ENCODE measurements at places on chromosomes 3 and 15.

- no peak for DNase-seq
Observed at GRCh38 chr3:6449099-6449498, 411.8 kb upstream of the GRM7 start.

DNA sequence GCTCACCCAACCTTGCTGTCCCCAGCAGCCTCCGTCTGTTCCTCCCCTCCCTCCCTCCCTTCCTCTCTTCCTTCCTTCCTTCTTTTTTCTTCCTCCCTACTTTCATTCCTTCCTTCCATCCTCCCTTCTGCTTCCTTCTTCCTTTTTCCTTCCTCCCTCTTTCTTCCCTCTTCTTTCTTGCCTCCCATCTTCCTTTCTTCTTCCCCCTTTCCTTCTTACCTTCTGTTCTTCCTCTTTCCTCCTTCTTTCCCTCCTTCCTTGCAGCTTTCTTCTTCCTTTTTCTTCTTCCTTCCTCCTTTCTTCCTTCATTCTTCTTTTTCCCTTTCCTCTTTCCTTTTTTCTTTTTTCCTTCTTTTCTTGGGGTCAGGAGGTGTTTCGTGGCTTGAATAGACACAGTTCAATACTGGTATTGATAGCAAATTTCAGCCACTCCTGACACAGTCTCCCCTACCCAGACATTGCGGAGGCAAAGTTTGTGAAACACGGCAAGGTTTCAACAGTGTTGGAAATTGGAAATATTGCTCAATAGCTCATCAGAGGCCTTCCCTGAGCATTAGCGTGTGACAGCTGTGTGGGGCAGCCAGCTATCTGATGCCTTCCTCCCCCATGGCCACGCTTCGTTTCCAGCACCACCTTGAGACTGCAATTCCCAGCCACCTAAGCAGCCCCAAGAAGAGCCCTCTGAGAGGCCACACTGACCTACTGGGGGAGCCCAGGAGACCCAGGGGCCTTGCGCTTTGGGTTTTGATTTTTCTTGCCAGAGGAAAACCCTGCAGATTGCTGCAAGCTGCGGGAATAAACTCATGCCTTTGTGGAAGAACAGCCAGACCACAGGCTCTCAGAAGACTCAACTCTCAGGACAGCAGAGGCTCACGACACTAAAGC, 82.2 kb downstream of the KLF15 start:
- no peak for DNase-seq

GRCh38 chr3:183212565-183212964, 40.5 kb upstream of the B3GNT5 start:
- DNase-seq = no peak

DNA sequence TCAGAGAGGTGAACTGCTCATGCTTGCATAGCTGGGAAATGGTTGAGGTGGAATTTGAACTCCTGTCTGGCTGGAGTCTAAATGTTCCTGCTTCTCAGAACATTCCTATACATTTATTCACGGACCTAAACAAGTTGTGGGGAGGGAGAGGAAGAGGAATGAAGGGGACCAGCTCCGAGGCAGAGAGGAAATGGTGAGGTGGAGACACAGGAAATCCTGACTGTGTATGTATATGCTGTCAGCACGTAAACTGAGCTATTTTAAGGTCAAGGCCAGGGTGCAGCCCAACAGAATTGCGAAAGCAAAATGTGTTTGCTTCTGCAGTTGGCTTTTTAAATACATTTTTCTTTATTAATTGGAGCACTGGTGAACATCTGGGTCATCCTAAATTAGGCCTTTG, 74.1 kb upstream of the POMGNT2 start:
- peak; percentile 24 for DNase-seq

DNA sequence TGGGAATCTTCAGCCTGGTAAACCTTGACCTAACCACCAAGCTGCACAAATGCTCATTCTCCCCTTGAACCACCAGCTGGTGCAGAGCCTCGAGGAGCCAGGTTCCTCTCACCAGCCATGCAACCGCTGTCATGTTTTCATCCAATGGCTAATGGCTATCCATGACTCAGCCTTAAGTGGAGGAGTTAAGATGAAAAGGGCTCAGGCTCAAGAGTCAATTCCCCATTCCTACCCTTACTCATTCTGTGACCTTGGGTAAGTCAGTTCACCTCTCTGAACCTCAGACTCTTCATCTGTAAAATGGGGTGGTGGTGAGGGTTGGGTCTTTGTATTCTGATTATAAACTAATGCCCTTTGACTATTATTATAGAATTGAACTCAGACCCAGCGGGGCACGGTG, 515.6 kb downstream of the SHQ1 start:
- no peak for DNase-seq

GRCh38 chr15:70055601-70056051, 42.1 kb downstream of the TLE3 start:
- no peak for DNase-seq

DNA sequence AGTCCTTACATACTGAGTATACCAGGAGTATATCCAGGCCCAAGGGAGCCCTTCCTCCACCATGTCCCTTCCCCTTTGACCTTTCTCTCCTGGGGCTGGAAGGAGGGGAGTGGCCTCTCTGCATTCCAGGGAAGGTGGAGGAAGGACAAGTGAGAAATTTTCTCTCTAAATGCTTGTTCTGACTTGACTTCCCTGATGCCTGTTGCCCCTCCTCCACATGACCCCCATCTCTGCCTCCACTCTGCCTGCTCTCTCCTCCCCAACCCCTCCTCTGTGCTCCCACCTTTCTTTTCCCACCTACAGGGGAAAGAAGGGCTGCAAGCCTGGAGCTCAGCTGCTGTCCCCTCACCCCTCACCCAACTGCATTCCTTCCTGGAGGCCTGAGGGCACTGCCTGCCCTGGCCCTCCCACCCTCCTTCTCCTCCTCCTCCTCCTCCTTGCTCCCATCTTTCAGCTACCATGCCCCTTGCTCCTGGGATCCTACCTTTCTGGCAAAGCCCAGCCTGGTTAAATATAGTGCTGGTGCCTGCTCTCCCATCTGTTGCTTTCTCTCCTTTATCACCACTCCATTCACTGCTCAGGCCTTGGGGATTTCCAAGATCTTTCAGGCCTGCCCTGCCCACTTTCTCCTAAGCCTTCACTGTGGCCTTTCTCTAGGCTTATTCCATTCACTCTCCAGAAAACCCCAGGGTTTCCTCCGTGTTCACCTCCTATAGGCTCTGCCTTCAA, 8.5 kb upstream of the DAG1 start:
- no peak for DNase-seq

DNA sequence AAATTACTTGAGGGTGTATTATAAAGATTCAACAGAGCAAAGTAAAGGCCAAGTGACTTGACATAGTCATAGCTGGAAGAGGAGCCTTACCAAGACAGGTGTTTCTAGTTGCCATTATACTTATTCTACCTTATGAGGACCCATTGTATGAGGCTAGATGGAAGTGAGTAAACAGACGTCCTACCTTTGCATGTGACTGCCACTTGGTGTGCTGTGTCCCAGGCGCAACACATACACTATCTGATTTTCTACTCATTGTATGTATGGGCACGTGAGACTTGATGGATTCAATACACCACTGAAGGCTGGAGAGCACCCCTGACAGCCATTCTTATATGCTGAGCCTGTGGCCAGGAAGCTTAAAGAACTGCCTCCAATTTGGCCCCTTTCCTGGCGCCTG, 40.5 kb downstream of the BOC start:
- DNase-seq = no peak
